ENCODE measurements at places on chromosomes 11 and 22.

- DNase-seq: no peak
Measured at GRCh38 chr22:23177197-23177596, 3.1 kb upstream of the BCR start.

DNA sequence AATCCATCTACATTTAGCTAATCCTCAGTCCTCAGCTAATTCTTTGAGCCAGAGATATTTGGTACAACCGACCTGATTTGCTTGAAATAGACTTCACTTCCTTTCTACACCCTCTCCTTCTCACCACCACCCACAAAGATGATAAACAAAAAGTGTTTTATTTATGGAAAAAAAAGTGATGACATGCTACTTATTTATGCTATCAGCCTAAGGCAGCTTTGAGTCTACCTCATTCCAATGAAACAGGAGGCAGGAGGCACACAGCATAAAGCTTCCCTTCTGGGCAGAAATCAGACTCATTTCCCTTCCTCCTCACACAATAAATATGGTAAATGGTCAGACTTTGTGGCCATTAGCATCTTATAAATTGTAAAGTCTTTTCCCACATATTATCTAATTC is 325.7 kb downstream of the SOX6 start:
- DNase-seq: no peak

GRCh38 chr11:106420048-106420665 is 342.7 kb downstream of the AASDHPPT start:
- no peak for DNase-seq

DNA sequence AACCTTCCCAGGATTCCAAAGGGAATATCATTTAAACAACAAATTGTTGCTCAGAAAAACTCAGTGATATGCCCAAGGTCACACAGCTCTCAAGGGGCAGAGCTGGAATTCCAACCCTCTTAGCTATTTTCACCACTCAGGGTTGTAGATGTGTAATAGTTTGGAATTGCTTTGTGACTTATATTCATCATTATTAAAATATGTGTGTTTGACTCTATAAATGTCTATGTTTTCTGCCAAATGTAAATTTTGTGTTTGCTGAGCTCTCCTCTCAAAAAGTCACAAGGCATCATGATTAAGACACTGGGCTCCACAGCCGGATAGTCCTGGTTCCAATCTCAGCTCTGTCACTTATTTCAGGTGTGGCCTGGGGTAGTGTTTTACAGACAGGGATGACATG is 407.3 kb downstream of the TMEM135 start:
- DNase-seq: no peak

DNA sequence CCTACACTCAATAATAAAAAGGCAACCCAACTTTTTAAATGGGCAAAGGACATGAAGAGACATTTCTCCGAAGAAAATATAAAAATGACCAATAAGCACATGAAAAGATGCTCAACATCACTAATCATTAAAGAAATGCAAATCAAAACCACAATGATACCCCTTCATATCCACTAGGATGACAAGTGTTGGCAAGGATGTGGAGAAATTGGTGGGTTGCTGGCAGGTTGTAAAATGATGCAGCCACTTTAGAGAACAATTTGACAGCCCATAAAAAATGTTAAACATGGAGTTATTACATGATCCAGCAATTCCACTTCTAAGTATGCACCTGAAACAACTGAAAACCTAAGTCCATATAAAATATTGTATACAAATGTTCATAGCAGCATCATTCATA is 73.2 kb upstream of the LMO2 start:
- DNase-seq: no peak

GRCh38 chr11:70467201-70468085 is 69.1 kb downstream of the CTTN start:
- DNase-seq: no peak

- DNase-seq: no peak
Measured at GRCh38 chr11:15617126-15617525, 502.4 kb downstream of the INSC start.

GRCh38 chr22:33496112-33496511 is 424.2 kb downstream of the LARGE1 start:
- no peak for DNase-seq

DNA sequence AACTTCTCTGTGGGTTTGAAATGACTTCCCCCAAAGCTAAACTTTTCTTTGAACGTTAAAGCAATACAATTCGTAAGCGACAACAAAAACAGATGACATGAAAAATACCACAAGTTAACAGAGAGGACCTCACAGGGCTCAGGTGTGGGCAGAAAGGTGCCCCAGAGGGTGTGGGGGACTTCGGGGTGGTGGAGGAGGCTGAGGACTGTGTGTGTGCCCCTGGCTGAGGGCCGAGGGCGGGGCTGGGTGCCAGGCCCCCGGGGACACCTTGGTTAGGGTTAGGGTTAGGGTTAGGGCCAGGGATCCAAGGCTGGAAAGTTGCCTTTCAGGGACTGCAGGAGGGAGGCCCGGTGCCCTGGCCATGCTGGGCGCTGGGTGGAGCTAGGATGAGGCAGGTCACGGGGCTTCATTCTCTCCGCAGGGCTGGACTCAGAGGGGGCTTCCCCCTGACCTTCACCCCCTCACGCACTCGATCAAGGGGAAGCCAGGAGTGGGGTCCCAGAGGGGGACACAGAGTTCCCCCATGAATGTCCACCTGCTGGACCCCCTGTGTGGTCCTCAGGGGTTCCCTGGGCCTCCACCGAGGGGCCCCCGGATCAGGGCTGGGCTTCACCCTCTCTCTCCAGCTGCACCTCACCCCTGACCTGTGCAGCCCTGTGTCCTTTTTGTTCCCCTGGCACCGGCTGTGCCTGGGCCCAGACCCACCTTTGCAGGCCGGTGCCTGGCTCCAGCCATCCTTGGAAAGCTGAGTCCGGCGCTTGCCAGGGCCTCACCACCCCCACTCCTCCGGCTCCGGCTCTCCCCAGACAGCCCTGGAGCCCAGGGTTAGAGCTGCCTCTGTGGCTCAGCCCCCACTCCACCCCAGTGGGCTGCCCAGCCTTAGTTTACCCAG is 7.0 kb downstream of the TNNI2 start:
- no peak for DNase-seq

DNA sequence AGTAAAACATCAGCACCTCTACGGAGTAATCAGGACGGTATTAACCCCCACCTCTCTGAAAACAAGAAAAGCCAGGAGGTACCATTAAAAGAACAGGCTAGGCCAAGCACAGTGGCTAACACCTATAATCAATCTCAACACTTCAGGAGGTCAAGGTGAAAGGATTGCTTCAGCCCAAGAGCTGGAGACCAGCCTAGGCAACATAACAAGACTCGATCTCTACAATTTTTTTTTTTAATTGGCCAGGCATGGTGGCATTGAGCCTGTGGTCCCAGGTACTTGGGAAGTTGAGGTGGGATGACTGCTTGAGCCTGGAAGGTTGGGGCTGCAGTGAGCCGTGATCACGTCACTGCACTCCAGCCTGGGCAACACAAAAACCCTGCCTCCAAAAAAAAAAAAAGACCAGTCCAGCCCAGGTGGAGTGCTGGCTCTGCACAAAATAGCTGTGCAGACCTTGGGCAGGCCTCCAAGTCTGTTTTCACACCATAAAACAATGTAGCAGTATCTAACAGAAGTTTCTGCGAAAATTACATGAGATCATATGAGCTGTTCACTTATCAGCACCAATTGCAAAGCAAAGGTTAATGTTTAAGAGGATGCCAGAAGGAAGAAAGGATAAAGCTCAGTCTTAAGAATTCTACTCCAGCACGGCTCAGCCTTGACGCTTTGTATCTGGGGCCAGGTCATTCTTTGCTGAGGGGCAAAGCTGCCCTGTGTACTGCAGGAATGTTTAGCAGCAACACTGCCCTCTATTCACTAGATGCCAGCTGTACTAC is 14.8 kb downstream of the CHKA start:
- DNase-seq: no peak

All from activated naive CD4-positive, alpha-beta T cell treated with anti-CD3 and anti-CD28 coated beads, Interleukin-2, amount 50 U/mL, for 72 hours (primary cell).